Uterus (tissue), 4 donors: ENCODE measurements at places on chromosomes 3 and 15. TPM values are rescaled to one million over a fixed set of nuclear protein-coding genes. Genes with fewer than 3 reads are reported as not detected.

- no peak overlapping the region for H3K4me3 ChIP-seq
- H3K27me3 ChIP-seq, result no peaks in the 10 kb centered on the region
- no peaks in the 10 kb centered on the region for H3K4me1 ChIP-seq
- H3K36me3 ChIP-seq, result no peaks in the 10 kb centered on the region
- DNase-seq, result no peak
These were observed 70.7 kb downstream of the SOX2 start for GRCh38 chr3:181782306-181782954.

GRCh38 chr3:112314649-112315048 is 18.3 kb upstream of the CD200 start:
- H3K27ac ChIP-seq, result no peak overlapping the region
- H3K27me3 ChIP-seq, result no peaks in the 10 kb centered on the region
- no peaks in the 10 kb centered on the region for H3K4me1 ChIP-seq
- no peak for DNase-seq
- H3K4me3 ChIP-seq, result no peak overlapping the region
- no peaks in the 10 kb centered on the region for H3K36me3 ChIP-seq

DNA sequence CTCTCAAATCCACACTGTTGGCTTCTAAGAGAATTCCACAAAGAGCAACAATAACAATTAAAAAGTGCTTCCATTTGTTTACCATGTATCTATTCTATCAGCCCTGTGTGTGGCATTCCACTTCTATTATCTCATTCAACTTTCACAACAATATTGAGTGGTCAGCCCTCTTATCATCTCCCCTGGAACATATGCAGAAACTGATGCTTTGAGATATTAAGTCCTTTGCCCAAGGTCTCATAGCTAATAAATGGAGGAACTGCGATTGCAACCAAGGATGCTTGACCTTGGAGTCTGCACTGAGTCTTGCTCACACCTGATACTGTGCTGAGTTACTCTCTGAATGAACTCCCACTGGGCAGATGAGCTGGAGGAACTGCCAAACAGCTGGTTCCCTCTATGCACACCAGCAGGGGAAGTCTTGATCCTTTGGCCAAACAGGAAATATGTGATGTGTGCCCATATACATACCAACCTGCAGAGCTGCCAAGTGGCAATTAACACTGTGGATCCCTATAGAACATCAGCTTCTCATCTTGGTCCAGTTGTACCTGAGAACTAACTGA is 144.7 kb upstream of the WNT5A start:
- H3K36me3 ChIP-seq, result no peaks in the 10 kb centered on the region
- H3K4me3 ChIP-seq, result no peak overlapping the region
- H3K27ac ChIP-seq, result no peak overlapping the region
- H3K27me3 ChIP-seq, result no peaks in the 10 kb centered on the region

GRCh38 chr3:133169331-133170068 is 131.3 kb downstream of the TMEM108 start:
- no peaks in the 10 kb centered on the region for H3K4me1 ChIP-seq
- no peak for DNase-seq
- no peaks in the 10 kb centered on the region for H3K27me3 ChIP-seq
- H3K36me3 ChIP-seq, result no peaks in the 10 kb centered on the region
- H3K27ac ChIP-seq, result no peak overlapping the region
- no peak overlapping the region for H3K4me3 ChIP-seq

- no peak for DNase-seq
- no peaks in the 10 kb centered on the region for H3K36me3 ChIP-seq
- no peaks in the 10 kb centered on the region for H3K4me1 ChIP-seq
- H3K27me3 ChIP-seq, result no peaks in the 10 kb centered on the region
These were observed 180.2 kb upstream of the KCNH8 start for GRCh38 chr3:18968120-18968519.

- no peak for DNase-seq
- no peaks in the 10 kb centered on the region for H3K36me3 ChIP-seq
- no peaks in the 10 kb centered on the region for H3K27me3 ChIP-seq
- H3K27ac ChIP-seq, result no peak overlapping the region
- H3K4me3 ChIP-seq, result no peak overlapping the region
These were observed 4.5 kb downstream of the NDUFB5 start for GRCh38 chr3:179608931-179609720.

DNA sequence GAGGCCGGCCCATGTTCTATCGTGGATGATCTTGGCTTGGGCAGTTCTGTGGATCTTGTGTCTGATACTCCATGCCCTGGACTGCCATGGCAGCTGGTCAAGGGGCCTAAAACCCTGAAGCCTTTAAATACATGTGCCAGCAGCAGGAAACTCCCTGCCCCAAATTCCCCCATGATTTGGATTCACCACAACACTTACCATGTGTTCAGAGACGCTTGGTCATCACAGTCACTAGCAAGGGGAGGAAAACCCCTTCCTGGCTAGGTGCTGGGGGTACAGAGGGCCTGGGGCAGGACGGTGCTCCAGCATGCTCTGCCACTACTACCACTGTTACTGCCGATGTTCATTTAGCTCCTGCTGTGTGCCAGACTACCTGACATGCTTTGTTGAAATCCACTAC is 94.4 kb downstream of the DNAJB8 start:
- no peaks in the 10 kb centered on the region for H3K27me3 ChIP-seq
- DNase-seq, result no peak
- H3K4me3 ChIP-seq, result no peak overlapping the region
- H3K4me1 ChIP-seq, result no peaks in the 10 kb centered on the region
- H3K36me3 ChIP-seq, result no peaks in the 10 kb centered on the region
- no peak overlapping the region for H3K27ac ChIP-seq

- H3K27ac ChIP-seq, result no peak overlapping the region
- DNase-seq, result no peak
- no peaks in the 10 kb centered on the region for H3K36me3 ChIP-seq
- H3K4me1 ChIP-seq, result no peaks in the 10 kb centered on the region
- no peak overlapping the region for H3K4me3 ChIP-seq
These were observed 32.8 kb upstream of the FAM107A start for GRCh38 chr3:58609990-58610389.

- H3K27me3 ChIP-seq, result no peaks in the 10 kb centered on the region
- DNase-seq, result no peak
- no peaks in the 10 kb centered on the region for H3K4me1 ChIP-seq
These were observed 233.4 kb downstream of the FEZF2 start for GRCh38 chr3:62139957-62140356.

DNA sequence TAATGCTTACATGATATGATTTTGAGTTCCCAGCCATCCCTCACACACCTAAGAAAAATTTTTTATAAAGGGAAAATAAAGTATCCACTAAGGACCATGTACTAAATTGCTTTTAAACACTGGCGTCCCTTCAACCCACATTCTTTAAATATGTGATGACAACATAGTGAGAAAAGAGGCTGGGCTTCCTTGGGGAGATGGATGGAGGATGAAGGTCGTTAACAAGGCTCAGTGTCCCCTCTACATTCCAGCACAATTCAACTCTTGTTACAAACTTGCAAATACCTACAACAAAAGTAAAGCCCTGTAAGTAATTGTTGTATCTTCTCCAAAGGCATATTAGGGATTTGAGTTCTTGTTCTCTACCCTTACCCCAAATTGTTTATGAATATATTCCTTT is 87.2 kb upstream of the SLC4A7 start:
- no peaks in the 10 kb centered on the region for H3K36me3 ChIP-seq
- H3K27ac ChIP-seq, result no peak overlapping the region
- H3K4me3 ChIP-seq, result no peak overlapping the region

GRCh38 chr3:126017362-126017761 is 48.4 kb downstream of the ROPN1B start:
- no peak overlapping the region for H3K27ac ChIP-seq
- H3K36me3 ChIP-seq, result no peaks in the 10 kb centered on the region
- H3K4me3 ChIP-seq, result no peak overlapping the region
- DNase-seq, result no peak
- no peaks in the 10 kb centered on the region for H3K4me1 ChIP-seq
- H3K27me3 ChIP-seq, result no peaks in the 10 kb centered on the region

Gene MESP2
- total RNA-seq, result not detected

Gene SCN11A
- not detected for total RNA-seq

Gene MYL3
- total RNA-seq, result not detected

Gene ANKRD34C
- total RNA-seq, result not detected

Gene MAP1A
- total RNA-seq, result 10.5 TPM
